NAMALWA (cell line): ENCODE measurements at places on chromosomes 2 and 18.

DNA sequence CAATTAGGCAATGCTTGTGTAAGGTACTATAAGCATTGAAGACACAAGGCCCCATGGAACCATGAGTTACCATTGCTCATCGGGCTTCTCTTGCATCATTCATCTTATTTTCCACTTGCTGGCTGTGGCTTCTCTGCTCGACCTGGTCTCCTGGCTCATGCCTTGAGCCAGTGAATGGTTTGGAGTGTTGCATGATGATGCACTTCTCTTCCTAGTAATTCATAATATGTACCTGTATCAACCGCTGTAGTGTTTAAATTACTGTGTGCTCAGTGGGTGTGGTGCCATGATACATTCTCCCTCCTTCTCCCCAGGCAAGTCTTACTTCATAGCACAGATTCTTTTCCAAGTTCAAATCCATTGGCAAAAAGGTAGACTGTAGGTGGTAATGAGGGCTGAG is 66.8 kb downstream of the ABCA12 start:
- no peak for DNase-seq

DNA sequence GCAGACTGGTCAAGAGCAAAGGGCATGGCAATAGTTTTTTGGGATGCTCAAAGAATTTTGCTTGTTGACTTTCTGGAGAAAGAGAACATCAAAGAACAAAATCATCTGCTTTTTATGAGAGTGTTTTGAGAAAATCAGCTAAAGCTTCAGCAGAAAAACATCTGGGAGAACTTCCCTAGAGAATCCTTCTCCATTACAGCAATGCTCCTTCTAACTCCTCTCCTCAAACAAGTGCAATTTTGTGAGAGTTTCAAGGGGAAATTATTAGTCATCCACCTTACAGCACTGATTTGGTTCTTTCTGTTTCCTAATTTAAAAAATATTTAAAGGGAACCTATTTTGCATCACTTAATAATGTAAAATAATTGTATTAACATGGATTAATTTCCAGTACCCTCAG is 226.9 kb upstream of the NXPH2 start:
- DNase-seq, result no peak

DNA sequence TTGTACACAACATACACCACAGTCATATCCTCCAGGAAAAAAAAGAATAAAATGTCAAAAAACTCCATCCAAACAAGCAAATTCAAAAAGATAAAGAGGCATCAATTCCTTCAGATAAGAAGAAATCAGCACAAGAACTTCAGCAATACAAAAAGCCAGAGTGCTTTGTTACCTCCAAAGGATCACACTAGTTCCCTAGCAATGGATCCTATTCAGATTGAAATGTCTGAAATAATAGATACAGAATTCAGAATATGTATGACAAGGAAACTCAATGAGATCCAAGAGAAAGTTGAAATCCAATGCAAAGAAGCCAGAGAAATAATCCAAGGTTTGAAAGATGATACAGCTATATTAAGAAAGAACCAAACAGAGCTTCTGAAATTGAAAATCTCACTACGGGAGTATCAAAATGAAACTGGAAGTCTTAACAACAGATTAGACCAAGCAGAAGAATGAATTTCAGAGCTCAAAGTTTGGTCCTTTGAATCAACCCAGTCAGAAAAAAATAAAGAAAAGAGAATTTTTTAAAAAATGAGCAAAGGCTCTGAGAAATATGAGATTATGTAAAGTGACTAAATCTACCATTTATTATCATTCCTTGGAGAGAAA is 80.6 kb downstream of the TRABD2A start:
- DNase-seq, result no peak

DNA sequence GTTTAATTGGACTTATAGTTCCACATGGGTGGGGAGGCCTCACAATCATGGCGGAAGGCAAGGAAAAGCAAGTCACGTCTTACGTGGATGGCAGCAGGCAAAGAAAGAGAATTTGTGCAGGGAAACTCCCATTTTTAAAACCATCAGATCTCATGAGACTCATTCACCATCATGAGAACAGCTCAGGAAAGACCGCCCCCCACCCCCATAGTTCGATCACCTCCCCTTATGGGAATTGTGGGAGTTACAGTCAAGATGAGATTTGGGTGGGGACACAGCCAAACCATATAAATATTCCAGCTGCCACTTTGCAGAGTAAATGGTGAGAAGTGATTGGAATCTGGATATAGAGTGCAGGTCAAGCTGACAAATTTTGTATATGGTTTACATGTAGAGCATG is 187.4 kb downstream of the ARL4C start:
- no peak for DNase-seq

DNA sequence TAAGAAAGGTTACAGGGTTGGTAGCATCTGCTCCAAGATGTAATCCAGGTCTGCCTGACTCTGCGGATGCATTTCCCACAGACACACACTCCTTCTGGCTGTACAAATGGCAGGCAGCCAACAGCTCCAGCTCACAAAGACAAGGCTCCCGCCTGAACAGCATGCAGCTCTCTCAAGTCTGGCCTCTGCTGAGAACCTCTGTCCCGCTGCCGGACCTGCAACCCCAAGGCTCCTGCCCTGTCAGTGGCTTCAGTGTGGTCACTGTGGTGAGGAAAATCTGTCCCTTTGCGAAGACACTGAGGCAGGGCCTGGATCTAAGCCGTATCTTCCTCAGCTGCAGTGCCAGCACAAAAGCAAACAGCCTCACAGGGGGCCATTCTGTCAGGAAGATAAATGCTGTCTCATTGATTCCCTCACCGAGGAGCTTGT is 469.3 kb upstream of the MEX3C start:
- no peak for DNase-seq

DNA sequence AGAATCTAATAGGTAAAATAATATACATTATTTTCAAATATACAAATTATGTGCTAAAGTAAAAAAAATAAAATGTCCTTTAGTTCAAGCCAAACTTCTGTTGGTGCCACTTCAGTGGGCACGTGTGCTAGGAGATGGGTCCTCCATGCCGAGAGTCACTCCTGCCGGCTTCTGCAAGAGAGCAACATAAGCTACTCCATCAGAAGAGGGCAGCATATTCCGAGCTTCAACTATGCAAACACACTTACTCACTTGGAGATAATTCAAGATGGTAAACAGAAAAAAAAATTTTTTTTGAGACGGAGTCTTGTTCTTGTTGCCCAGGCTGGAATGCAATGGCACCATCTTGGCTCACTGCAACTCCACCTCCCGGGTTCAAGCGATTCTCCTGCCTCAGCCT is 24.4 kb downstream of the CNOT11 start:
- no peak for DNase-seq

- peak; percentile 46 for DNase-seq
Measured at GRCh38 chr2:219178377-219179175, 501 bp downstream of the RETREG2 start.
